Head of caudate nucleus (tissue), 42 donors: ENCODE measurements at places on chromosomes 4 and X.

GRCh38 chr4:137707626-137708025 lies 175.3 kb upstream of the PCDH18 start:
- no peak for DNase-seq

DNA sequence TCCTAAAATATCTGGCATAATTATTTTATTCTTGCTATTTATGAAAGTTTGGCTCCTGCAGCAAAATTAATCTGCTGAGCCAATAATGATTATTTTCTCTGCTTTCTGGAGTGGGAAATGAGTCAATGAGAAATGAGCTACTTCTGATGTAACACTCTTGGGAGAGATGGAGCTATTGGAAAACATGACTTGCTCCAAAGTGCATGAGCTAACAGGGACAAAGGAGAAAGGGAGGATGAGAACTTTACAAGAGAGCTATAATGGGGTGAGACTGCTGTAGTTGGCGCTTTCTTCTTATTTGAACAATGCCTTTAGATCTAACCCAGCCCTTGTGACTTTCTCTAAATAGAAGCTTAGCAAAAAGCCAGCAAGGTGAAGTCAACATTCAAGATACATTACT lies 615.1 kb downstream of the ANKRD50 start:
- DNase-seq: no peak

- no peak for DNase-seq
These were observed 417.9 kb downstream of the FAT4 start for GRCh38 chr4:125732632-125733031.

- DNase-seq: peak; percentile 8
These were observed 54.6 kb upstream of the LHFPL1 start for GRCh38 chrX:112734290-112734689.
